ENCODE measurements at places on chromosomes 3 and 15.

DNA sequence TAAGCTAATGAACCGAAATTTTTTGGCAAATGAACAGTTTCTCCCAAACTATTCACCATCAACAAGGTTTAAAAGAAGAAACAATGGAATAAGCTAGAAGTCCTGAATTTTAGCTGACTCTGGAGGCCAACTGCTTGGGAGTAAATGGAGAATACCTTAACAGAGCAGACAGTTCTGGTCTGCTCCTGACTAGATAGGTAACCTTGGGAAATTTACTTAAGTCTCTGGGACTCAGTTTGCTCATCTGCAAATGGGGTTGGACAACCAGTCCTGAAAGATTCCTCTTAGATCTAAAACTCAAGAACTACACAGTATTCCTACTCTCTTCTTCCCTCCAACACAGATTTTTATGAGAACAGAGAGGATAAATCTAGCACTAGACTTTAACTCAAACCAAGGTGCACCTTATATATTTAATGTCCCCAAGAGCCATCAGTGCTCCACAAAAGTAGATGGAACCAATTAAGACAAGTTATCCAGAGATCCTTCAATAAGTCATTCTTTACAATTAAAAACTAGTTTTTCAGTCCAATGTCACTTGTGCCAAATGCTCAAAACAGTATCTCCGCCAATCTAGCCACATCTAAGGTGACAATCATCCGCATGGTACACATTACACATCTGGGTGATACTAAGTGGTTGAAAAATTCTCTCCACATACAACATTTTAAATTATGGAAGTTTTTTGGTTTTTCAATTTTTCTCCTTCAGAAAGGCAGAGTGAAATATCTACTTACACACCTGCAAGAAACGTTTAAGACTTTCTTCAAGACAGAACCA, 1.5 kb downstream of the RHOA start:
- DNase-seq = no peak

DNA sequence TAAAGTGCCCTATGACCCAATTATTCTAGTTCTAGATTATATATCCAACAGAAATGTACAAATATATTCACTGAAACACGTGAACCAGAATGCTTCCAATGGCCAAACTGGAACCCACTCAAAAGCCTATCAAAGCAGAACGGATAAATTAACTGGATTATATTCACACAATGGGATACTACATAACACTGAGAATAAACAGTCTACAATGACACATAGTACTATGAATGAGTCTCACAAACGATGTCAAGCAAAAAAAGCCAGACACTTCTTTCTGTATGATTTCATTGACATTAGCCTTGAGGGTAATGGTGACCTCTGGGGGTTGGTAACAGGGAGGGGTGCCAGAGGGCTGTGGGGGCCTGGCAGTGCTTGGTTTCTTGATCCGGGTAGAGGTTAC, 50.9 kb upstream of the HACD2 start:
- no peak for DNase-seq

DNA sequence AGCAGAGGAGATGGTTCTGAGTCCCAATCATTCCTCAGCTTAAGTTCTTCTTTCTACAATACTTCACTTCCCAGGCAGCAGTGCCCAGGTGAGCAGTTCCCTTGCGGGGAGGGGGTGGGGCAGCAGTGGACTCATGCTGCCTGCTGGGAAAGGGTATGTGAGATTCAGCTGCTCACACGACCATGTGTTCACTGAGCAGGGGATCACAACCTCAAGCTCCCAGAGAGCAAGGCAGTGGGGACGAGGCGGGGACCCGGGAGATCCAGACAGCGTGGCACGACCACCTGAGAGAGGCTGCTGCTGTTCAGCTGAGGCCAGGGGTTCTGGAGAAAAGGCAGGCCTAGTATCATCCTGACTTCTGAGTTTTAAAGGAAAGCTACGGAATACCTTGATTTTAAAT, 166.6 kb downstream of the XXYLT1 start:
- DNase-seq = no peak

DNA sequence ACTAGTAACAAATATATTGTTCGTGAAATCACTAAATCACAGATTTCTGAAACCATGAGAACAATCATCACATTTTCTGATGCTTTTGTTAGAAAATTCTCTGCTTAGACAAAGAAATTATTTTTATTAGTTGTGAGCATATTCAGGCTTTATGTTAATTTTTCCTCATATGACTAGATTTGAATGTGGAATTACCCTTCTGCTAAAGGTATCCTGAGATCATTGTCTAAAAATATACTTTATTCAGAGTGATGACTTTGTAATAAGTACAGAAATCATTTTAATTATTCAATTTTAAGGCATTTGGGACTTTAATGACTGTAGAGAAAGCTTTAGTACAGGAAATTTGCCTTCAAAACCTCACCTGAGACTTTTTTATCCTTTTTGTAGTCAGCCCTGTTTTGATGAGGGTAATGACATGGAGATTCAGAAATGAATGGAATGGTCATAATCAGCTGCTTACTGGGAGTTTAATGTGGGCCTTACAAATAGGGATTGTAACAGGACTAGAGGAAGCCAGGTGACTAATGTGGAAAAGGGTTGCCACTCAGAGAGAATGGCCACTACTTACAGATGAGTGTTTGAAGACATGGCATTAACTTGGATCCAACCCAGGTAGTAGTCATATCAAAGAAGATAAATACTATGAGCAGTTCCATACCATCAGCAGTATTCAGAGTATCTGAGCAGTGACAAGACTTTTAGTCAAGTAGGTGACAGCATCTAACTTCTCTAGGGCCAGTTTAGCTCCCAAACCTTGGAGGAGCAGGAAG, 148.3 kb downstream of the MBNL1 start:
- DNase-seq = no peak

DNA sequence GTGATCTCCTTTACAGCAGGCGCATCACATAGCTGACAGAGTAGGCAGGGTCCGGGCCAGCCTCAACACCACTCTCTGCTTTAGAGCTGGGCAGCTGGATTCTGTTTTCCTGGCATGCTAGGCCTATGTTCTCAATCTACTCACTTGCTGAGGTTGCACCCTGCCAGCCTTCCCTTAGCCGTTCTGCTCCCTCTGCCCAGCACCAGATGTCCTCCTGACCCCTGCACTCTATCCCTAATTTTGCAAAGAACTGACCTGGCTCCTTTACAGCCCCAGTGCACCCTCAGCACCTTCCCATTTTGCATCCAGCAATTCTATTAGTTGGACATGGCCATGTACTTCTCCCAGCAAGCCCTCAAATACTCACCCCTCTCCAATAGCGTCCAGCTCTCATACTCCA, 371.6 kb upstream of the WNT5A start:
- no peak for DNase-seq

DNA sequence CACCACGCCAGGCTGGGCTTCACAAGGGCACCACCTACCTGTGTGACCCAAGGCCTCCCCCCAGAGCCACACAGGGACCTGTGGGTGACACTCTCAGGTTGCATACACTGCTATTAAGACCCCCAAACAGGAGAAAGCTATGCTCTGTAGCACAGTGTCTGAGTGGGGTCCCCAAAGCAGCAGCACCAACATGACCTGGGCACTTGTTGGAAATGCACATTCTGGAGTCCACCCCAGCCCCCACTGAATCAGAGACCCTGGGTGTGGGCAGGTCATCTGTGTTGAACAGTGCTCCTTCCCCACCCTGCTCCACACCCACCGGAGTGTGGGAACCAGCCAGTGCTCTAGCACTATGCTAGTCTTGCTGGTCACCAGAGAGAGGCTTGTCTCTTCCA, 76.1 kb downstream of the ADAMTS17 start:
- no peak for DNase-seq

GRCh38 chr3:39146611-39147591, 6.5 kb downstream of the CSRNP1 start:
- peak; percentile 51 for DNase-seq

- no peak for DNase-seq
Measured at GRCh38 chr15:65029736-65030208, 333 bp upstream of the MTFMT start.

- DNase-seq = no peak
Measured at GRCh38 chr15:95365511-95366107, 964.9 kb upstream of the NR2F2 start.

DNA sequence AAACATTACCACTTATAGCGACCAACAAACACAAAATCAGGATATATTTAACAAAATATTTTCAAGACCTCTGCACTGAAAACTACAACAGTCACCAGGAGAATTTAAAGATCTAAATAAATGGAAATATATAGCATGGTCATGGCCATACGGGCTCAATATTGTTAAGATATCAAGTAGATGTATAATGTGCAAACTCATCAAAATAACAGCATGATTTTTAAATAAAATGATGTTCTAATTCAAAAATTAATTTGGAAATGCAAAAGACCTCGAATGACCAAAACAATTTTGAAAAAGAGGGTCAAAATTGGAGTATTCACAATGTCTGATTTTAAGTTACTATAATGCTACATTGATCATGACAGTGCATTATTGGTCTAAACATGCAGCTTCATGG, 159.1 kb upstream of the NDN start:
- DNase-seq = no peak

GRCh38 chr15:93865586-93865985, 365.8 kb upstream of the MCTP2 start:
- no peak for DNase-seq

GRCh38 chr15:35260941-35261340, 175.8 kb upstream of the NANOGP8 start:
- DNase-seq = no peak

GRCh38 chr3:100103558-100104441, 10.5 kb downstream of the FILIP1L start:
- no peak for DNase-seq

DNA sequence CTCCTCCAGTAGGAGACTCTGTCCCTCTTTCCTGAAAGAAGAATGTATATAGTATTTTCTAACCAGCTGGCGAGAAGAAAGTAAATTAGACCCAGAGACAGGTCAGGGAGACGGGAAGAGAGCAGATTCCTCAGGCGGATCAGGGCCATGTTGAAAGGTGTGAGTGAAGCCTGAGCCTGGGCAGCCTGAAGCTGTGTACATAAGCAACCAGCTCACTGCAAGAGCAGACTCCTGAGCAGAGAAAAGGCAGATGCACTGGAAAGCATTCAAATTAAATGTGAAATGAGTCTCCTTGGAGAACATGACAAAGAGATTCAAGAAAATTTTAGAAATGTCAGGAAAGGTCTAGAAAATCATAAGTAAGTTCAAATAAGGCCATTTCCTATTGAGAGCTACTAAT, 165.8 kb downstream of the GOLIM4 start:
- DNase-seq = no peak

- no peak for DNase-seq
Measured at GRCh38 chr3:16200411-16200810, 25.9 kb downstream of the GALNT15 start.

DNA sequence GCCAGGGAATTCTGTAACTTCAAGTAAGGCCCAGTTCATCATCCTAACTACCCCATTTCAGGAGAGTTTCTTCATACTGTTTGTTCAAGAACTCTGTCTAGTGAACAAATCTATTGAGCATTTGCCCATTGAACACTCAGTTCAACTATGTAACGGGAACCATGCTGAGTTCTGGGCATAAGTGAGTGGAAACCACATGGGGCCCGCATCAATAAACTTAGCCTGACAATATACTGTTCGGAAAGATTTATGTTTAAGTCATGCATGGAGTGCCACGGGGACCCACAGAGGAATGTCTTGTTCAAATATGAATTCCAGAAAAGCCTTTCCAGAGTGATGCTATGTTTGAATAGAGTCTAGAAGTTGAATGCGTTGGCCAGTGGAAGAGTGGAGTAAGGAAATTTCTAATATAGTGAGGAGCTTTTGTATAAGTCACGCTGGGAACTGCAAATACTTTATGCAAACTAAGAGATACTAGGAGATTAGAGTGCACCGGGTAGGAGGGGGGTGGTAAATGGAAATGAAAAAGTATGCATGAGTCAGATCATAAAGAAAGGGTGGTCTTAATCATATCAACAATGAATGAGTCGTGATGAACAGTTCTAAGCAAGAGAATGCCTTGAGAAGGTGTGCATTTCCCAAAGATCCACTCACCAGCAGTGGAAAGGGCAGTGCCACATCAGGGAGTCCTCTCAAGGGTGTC, 279.8 kb downstream of the VPS13C start:
- DNase-seq = no peak

DNA sequence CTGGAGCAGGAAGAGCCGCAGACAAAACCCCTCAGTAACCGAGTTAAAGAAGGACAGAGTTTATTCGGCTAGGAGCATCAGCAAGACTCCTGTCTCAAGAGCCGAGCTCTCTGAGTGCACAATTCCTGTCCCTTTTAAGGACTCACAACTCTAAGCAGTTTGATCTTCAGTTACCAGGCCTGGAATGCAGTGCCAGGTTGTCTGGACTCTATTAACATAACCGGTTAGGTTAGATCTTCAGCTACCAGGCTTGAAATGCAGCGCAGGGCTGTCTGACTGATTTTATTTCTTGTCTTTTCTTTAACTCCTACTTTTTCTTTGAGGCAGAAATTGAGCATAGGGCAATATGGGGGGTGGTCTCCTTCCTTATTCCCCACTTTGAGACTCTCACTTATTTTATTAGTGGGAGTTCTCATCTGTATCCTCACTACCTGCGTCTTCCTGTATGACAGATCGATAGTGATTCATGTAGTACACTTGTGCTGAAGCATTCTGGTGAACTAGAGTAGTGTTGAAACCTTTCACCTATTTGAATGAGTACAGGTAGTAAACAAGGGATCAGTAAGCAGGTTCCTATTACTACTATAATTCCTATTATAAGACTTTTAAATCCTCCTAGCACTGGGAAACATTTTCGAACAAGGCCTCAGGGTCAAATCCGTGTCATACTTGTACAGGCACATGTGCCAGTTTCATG, 325.0 kb downstream of the CGGBP1 start:
- no peak for DNase-seq

DNA sequence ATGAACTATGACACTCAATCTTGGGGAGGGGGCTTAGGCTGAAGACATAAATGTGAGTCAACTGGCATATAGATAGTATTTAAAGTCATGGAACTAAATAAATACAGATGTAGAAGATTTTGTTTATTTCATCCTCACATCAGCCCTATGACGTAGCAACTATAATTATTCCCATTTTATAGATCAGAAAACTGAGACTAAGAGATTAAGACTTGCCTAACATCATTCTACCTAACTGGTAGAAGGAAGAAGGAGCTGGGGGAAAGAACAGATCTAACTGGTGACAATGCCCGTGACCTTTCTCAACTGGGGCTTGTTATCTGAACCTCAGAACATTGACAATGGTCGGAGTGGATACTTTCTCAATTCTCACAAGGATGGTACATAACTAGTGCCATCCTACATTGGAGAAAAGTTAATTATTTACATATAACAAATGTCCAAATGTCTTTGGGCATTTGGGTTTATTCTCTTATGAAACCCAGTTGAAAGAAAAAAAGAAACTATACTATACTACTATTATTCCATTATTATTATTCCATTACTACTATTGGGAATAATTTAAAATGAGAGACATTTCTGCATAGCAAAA, 10.4 kb downstream of the HERC1 start:
- DNase-seq = no peak

- DNase-seq = no peak
Measured at GRCh38 chr15:101107625-101108460, 144.0 kb downstream of the CHSY1 start.
